ENCODE measurements at places on chromosomes 2 and 18.

- DNase-seq, result peak; percentile 84
Measured at GRCh38 chr2:112726487-112727190, 5.8 kb downstream of the NT5DC4 start.

- DNase-seq, result no peak
Measured at GRCh38 chr18:10100941-10101701, 187.3 kb downstream of the VAPA start.

DNA sequence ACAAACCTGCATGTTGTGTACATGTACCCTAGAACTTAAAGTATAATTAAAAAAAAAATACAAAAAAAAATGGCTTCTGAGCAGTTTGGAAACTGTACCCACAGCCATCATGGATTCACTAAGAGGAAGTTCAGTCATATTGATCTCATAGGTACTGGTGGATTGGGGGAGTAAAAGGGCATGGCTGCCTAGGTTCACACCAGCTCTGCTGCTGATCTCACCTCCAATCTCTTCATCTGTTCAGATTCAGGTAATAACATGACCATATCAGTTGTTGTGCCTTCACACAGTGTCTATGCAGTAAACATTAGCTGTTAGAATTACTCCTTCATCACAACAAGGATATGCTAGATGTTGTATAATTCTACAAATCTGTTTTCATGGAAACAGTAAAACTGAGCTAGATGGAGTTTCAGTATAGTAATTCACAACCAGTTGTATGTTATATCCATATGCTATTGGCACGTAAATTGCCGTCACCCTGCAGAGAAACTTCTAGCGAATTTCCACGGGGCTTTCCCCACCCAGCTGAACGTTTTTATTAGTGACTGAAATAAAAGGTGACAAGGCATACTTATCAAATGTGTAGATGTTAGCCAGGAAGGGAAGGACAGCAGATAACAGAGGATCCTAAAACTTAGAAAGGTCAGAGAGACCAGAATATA, 59.3 kb upstream of the ITM2C start:
- no peak for DNase-seq

- DNase-seq, result no peak
Measured at GRCh38 chr18:1308686-1309085, 404.0 kb downstream of the ADCYAP1 start.

GRCh38 chr2:107336526-107336925, 450.6 kb upstream of the ST6GAL2 start:
- no peak for DNase-seq

DNA sequence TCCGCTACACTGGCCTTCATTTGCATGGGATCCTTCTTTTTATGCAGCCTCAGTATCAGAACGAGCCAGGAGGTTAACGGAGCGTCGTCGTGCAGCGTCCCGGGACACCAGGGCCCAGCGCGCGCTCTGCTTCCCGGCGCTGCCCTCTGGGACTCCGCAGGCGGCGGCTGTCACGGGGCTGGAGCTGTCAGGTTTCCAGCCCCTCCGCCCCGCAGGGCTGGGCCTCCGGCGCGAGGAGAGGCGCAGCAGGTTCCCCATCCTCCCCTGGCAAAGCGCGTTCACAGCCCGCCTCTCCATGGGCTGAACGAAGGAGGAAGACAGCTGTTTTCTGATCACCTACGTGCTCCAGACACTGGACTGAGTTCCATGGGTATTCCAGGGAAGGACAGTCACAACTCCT, 12.5 kb upstream of the PAX8 start:
- DNase-seq, result no peak

GRCh38 chr2:188957646-188958045, 16.5 kb upstream of the COL3A1 start:
- DNase-seq, result no peak

GRCh38 chr2:28291811-28292440, 100.7 kb upstream of the FOSL2 start:
- DNase-seq, result no peak

DNA sequence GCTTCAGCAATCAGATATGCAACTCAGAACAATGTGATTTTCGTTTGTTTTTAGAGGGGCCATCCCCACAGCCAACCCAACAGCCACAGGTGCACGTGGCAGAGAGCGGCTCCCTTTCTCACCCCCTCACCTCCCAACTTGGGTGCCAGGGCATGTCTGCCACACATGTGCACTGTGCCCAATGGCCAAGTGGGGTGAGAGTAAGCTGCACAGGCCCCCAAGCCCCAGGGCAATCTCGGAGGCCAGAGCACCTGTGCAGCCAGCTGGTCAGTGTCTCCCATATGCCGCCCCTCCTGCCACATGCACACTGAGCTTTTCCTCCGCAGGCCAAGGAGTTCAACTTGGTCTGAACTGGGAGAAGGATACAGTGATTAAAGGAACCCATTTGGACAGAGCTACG, 1130.2 kb downstream of the DSC3 start:
- no peak for DNase-seq

DNA sequence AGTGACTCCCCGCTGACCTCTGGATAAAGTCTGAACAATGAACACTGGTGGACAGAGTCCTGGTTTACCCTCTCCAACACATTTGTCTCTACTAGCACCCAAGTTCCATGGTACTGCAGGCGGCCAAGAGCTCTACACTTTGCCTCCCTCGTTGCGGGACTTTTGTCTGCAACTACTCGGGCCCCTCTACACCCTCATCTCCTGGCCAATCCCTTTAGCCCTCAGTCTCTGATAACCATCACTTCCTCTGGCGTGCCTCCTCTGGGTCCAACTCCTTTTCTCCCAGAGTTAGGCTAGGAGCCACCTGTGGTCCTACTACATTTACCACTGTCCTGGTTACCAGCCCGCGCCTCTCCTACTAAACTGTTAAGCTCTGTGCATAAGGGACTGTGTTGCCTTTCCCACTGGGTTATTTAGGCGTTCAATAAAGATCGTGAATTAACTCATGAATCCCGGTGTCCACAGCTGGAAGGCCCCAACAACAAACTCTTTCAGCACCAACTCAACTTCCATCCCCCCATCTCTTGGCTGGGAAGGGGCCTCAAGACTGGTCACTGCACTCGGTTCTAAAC, 757 bp downstream of the HDHD2 start:
- no peak for DNase-seq

DNA sequence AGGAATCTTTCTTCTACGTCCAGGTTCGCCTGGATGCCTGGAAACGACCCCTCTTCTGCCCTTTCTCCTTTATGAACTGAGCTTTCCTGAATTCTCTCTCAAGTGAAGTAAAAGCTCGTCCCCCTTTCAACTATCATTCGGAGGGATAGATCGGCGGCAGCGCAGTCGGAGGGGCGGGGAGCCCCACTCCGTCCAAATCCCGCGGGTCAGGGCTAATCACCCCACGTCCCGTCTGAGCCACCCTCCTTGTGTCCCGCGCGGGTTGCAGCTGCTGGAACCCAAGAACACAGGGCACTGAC, 367 bp downstream of the FBXO48 start:
- DNase-seq, result no peak

GRCh38 chr2:2016651-2017311, 272.5 kb upstream of the PXDN start:
- peak; percentile 97 for DNase-seq

GRCh38 chr2:109059474-109060165, 69.4 kb upstream of the SH3RF3 start:
- DNase-seq, result no peak

DNA sequence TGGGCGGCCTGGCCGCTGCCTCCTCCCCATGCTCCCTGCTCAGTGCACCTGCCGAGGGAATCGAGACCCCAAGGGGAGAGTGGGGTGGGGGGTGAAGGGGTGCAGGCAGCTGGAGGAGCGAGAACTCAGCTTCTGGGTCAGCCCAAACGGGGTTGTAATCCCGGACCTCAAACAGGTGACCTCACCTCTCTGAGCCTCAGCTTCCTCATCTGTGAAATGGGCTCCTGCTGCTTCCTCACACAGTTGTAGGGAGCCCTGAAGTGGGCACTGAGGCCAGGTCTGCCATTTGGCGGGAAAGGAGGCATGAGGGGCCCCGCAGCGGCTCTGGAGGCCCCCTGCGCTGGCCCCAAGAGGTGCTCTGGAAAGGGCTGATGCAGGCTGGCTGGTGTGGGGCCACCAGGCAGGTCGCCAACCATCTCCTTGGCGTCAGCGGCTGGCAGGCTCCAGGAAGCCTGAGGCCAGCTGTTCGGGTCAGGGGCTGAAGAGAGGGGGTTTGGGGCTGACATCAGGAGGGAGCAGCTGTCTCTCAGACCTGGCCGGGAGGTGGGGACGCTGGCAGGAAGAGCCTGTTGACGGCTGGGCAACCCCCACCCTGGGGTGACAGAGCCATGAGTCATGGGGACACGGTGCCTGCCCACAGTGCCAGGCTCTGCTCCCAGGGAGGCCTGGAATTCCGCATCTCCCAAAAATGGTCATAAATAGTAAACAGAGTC, 4.9 kb downstream of the KLHL30 start:
- no peak for DNase-seq

- no peak for DNase-seq
Measured at GRCh38 chr2:150162241-150162942, 325.1 kb downstream of the RND3 start.

DNA sequence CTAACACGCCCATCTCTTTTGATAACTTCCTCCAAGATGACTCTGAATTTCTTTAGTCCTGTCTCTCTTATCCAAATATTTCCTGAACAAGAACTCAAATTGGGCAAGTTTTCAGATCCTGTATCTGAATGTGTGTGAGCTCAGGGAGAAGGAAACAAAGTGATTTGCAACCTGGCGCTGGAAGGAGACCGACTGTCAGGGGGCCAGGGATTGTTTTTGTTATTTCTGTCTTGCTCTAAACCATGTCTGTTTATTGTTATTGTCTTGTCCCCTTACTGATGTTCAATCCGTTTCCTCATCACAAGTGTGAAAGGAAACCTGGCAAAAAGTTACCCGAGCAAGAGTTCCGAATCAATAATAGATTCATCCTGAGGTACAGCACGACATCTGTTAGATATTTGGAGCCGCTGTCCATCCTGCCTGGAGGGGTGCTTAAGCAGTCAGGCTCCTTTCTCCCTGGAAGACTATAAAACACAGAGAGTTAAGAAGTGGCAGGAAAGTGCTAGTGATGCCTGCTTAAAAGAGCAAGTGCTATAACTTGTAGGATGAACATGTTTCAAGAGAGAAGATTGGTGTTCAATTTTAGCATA, 132.5 kb upstream of the OSR1 start:
- DNase-seq, result no peak

DNA sequence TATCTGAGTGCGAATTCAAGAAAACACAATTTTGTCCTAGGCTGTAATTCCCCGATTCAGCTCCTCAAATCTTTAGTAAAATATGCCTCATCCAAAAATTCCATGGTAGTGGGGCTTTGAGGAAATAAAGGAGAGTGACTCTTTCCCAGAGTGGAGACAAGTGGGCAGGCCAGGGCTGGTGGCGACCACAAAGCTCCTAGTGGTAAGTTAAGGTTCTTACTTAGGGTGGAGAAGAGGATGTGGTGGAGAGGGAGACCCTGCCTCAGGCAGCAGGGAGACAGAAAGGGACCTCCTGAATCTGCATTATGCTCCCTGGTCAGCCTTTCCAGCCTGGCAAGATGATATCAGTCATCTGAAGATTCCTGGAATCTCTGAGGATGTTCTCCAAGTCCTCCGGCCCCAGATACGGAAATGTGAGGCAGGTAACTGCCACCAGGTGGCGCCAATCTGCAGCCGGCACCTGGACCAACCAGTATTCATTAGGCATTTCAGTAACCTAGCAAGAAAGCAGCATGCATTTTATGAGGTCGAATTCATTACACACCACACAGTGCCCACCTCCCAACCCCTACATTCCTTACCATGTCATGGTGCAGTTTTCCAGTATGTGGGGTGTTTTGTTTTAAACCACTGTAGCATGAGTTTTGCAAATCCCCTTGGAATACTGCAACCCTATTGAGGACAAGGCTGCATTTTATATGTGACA, 106.4 kb downstream of the POLE4 start:
- peak; percentile 49 for DNase-seq

DNA sequence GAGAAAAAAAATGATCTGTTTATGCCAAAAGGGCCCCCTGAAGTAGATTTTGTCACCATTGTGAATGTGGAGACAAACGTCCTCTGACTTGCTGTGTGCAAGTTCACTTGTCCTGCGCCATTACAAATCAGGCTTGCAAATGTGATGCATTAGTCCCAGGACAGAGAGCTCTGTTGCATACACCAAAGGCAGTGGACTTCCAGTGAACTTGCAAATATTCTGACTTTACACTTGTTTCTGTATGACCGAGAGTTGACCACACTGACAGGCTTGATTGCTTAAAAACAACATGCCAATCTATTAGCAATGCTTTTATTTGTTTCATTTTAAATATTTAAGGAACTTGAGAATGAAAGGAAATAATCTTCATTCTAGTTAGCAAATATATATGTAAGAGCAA, 293.2 kb downstream of the PLCL1 start:
- DNase-seq, result no peak

- no peak for DNase-seq
Measured at GRCh38 chr2:119463990-119464389, 32.3 kb downstream of the TMEM37 start.

DNA sequence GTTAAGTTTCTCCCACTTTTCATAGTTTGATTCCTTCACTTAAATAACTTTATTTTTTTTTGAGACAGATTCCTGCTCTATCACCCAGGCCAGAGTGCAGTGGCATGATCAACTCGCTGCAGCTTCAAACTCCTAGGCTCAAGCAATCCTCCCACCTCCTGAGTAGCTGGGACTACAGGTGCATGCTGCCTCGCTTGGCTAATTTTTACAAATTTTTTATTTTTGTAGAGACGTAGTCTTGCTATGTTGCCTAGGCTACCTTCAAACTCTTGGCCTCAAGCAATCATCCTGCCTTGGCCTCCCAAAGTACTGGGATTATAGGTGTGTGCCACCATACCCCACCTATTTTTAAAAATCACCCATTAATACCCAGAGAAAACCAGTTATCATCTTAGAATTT, 14.2 kb upstream of the WIPF1 start:
- no peak for DNase-seq

GRCh38 chr2:88859461-88859860, 168.0 kb downstream of the RPIA start:
- DNase-seq, result no peak

DNA sequence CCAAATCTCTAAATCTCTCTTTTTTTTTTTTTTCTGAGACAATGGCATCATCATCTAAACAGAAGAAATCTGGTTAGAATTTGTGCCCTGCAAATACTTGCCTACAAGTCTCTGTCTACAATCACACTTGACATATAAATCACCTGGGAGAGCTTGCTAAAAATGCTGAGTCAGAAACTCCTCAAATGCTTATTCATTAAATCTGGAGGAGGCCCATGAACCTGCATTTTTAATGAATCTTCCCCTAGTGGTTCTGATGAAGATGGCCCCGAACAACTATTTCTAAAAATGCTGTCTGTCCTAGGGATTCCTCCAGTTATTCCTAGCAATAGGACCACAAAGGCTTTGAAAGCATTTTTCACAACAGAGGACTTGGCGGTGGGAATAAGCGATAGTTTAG, 1.6 kb upstream of the CSRNP3 start:
- DNase-seq, result no peak

GRCh38 chr2:14363137-14363536, 269.4 kb upstream of the LRATD1 start:
- DNase-seq, result no peak

GRCh38 chr2:162085090-162085891, 11.3 kb upstream of the DPP4 start:
- no peak for DNase-seq

GRCh38 chr2:152729844-152730243, 11.4 kb downstream of the ARL6IP6 start:
- no peak for DNase-seq

GRCh38 chr18:44238454-44238853, 442.2 kb upstream of the SETBP1 start:
- DNase-seq, result no peak

All from NCI-H1694 treated with DMSO at 0.1 percent for 48 hours (cell line).